ENCODE measurements at places on chromosomes 16 and 17. TPM values are rescaled to one million over a fixed set of nuclear protein-coding genes. Genes with fewer than 3 reads are reported as not detected.

RMI2 gene
- total RNA-seq = 2.4 TPM

DNA sequence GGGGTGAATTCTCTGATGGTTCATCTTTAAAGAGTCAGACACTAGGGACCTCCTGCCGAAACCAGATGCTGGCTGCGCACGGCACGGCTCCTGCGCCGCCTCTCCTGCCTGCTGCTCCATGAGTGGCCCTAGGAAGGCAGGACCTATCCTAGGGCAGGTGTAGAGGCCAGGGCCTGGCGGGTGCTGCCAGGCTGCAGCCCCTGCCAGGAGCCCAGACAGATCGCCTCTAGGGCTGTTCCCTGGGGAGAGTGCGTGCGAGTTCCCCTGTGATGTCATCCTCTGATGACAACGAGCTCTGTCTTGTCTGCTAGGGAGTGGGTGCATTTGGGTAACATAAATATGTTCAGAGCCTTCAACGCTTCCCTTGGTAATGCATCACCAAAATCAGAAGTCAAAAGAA is 23.9 kb downstream of the SLC38A10 start:
- no peak for DNase-seq

LDHD gene
- 26.6 TPM for total RNA-seq

- no peak for DNase-seq
These were observed 10.5 kb downstream of the CBFB start for GRCh38 chr16:67039260-67040020.
